ENCODE measurements at places on chromosomes 3 and 15.

GRCh38 chr3:66138336-66139313 lies 82.2 kb upstream of the SLC25A26 start:
- DNase-seq, result peak; percentile 71

DNA sequence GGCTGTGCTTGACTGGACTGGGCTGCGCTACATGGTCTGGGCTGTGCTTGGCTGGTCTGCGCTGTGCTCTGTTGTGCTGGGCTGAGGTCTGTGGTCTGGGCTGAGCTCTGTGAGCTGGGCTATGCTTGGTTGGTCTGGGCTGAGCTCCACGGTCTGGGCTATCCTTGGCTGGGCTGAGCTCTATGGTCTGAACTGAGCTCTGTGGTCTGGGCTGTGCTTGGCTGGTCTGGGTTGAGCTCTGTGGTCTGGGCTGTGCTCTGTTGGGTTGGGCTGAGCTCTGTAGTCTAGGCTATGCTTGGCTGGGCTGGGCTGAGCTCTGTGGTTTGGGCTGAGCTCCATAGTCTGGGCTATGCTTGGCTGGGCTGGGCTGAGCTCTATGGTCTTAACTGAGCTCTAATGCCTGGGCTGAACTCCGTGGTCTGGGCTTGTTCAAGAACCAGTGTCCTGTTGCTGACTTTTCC lies 92.0 kb downstream of the PLXNA1 start:
- peak; percentile 95 for DNase-seq

- peak; percentile 92 for DNase-seq
These were observed 5.8 kb downstream of the HYAL2 start for GRCh38 chr3:50316657-50317242.

- no peak for DNase-seq
These were observed 77.4 kb downstream of the MB21D2 start for GRCh38 chr3:192840143-192840836.

GRCh38 chr3:125194061-125194848 lies 18.3 kb downstream of the SLC12A8 start:
- DNase-seq, result peak; percentile 73

Measured in kidney tubule cell (primary cell).